ENCODE measurements at places on chromosomes 1 and 21.

DNA sequence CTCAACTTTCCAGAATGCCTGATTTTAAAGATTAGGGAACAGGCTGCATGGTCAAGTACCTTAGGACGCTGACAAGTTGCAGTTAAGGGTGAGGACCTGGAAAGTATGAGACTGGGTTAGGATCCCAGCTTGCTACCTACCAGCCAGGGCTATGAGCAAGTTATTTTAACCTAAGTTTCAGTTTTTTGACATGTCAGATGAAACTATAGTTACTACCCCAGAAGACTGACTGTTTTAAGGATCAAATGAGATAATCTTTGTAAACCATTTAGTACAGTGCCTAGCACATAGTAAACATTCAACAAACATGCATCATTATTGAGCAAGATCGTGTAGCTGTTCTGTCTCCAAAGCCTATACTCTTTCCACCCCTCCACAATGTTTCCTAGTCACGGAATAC lies 14.4 kb downstream of the THEMIS2 start:
- no peak for DNase-seq

- DNase-seq = no peak
These were observed 113.4 kb downstream of the DHRS3 start for GRCh38 chr1:12504601-12505000.

DNA sequence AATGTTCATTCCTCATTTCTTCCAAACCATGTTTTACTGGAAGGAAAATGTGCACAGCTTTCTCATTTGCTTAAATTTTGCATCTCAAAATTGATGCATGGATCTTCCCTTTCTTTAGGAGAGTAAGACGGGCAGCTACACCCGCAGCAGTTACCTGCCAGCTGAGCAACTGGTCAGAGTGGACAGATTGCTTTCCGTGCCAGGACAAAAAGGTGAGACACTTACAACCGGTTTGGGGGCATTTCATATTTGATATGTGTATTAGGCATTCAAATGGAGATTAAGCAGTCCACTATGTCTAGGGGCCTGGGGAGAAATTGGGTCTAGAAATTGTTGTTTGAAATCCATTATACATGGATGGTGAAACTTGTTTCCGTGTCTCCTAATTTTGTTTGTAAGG lies 12.9 kb downstream of the C8A start:
- DNase-seq = no peak

DNA sequence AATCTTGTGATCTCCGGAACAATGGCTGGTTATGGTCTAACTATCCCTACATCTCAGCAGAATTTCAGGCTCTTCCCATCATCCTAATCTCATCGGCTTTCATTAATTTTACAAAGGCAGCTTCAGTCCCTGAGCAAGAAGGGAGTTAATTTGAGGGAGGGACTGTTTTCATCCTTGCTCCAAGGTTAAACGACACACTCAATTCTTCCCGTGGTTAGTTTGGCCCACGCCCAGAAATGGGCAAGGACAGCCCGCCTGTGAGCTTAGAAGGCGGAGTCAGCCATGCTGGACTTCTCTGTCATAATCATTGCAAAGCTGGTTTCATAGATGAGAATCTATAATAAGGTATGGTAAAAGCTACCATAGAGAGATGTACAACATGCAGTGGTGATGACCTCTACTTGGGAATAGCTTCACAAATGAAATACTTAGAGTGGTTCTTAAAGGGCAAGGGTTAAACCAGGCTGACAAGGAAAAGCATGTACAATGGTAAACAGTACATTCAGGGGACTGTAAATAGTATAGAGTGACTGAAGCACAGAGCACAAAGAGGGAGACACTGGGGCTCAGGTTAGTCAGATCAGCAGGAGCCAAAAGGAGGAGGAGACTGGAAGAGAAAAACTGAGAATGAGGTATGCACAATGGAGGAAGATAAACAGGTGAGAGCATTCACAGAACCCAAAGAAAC lies 108.8 kb downstream of the SMYD3 start:
- DNase-seq = no peak

- no peak for DNase-seq
These were observed 20.9 kb downstream of the ITSN1 start for GRCh38 chr21:33663241-33663640.

DNA sequence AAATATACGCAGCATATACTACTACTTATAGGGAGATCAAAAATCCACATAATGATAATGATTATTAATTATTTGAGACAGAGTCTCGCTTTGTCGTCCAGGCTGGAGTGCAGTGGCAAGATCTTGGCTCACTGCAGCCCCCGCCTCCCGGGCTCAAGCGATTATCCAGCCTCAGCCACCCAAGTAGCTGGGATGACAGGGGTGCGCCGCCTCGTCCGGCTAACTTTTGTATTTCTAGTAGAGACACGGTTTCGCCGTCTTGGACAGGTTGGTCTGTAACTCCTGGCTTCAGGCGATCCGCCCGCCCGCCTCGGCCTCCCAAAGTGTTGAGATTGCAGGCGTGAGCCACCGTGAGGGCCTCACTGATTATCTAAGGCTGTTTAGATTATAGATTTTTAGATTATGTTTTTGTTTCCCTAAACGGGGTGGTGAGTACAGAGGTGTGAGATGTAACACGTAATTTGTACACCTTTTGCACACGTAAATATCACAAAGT lies 548 bp upstream of the SLC25A33 start:
- no peak for DNase-seq

DNA sequence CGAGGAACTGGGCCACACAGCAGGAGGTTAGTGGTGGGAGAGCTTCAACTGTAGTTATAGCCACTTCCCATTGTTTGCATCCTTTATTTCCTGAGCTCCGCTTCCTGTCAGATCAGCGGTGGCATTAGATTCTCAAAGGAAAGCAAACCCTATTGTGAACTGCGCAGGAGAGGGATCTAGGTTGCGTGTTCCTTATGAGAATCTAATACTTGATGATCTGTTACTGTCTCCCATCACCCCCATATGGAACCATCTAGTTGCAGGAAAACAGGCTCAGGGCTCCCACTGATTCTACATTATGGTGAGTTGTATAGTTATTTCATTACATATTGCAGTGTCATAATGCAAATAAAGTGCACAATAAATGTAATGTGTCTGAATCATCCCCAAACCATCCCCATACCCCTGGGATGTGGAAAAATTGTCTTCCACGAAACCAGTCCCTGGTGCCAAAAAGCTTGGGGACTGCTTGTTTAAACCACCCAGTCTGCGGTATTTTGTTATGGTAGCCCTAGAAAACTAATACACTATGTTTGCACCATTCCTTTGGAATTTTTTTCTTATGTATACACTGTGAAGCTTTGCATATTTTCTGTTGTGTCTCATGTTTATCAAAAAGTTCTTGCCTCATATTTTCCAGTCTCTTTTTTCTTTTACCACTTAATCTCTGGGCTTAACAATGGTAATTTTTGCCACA lies 136.6 kb upstream of the IVNS1ABP start:
- DNase-seq = peak; percentile 46

- no peak for DNase-seq
These were observed 735.8 kb downstream of the LTN1 start for GRCh38 chr21:28256837-28257236.

- DNase-seq = no peak
These were observed 255.5 kb downstream of the CTH start for GRCh38 chr1:70666381-70667140.

DNA sequence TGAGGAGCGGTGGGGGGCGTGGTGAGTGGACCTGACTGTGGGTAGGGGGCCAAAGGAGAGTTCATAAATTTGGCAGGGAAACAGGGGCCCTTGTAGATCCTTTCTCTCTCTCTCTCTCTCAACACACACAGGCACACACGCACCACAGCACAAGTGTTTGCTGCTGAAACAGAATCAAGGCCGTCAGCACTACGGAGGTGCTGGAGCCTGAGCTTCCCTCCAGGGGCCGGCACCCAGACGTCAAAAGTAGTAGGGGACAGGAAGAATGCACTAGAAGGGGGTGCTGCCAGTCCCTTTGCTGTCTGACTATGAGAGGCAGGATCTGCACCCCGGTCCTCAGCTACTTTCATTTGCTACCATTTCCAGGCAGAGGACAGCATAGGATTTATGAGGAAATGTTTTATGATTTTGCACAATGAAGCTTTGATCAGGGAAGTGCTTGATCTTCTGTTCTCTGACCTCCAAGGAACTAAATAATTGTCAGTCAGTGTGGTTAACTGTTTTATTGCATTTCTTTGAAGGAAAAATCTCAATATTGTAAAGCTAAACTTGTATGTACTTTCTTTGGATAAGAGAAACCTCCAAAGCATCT lies 74.3 kb upstream of the FAM3B start:
- no peak for DNase-seq

DNA sequence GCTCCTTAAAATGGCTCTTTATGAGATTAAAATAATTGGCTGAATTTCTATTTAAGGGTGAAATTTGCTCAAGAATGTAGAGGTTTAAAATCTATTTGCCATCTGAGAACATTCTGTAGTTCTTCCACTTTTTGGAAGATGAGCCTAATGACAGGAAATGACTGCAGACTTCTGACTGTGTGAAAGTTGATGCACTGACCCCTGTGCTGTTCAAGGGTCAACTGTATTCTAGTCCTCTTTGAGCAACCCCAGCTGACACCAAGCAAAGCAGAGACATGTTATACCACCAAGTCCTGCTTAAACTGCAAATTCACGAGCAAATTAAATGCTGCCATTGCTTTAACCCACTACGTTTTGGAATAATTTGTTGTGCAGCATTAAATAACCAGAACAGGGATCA lies 26.6 kb downstream of the DDAH1 start:
- no peak for DNase-seq

- DNase-seq = no peak
These were observed 95.9 kb downstream of the RASAL2 start for GRCh38 chr1:178189814-178190213.

DNA sequence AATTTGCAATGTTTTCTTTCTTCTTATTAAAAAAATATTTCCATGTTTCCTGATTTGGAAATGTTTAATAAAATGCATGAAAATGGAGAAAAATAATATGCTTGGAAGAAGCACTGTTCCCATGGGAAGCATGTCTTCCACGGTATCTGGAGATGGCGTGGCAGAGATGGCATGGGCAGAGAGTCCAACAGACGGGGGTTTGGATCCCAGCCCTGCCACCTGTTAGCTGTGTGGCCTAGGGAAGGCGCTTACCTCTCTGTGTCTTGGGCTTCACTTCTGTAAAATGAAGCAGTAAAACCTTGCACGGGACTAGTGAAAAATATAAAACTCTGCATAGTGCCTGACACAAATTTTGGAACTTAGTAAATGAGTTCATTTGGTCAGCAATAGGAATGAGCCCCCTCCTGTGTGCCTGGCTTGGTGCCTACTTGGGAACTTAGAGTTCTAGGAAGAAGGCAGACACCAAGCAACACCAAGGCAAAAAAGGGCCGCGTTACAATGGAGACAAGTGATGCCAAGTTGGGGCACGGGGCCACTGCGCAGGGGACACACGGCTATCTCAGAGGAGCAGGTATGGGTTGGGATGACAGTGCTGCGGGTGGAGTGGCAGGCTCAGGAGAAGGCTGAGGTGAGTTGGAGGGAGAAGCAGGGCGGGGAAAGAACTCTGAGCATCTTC lies 124.2 kb downstream of the KCNN3 start:
- no peak for DNase-seq

DNA sequence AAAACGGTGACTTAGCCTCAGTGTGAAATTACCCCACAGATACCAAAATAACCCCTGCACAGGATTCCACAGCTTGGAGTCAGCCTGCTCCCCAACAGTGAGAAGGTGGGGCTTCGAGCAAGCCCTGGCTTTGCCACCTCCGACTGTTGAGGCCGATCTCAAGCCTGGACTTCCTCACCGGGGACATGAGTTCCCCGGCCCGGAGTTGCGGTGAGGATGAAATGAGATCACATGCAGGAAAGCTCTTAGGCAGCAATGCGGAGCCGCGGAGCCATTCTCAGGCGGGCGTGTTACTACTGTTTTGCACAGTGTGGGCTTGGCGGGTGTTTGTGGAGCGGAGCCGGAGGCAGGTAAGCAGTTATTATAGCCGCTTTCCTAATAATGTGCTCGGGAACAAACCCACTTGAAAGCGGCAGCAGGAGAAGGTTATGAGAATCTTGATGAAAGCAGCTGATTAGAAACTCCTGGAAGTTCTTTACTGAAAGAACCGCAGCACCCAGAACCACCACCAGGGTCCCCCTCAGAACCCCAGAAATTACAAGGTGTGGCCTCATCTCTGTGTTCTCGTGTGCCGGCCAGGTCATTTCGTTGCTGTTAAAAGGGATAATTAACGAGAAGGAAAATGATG lies 3.9 kb upstream of the CLSTN1 start:
- DNase-seq = no peak

DNA sequence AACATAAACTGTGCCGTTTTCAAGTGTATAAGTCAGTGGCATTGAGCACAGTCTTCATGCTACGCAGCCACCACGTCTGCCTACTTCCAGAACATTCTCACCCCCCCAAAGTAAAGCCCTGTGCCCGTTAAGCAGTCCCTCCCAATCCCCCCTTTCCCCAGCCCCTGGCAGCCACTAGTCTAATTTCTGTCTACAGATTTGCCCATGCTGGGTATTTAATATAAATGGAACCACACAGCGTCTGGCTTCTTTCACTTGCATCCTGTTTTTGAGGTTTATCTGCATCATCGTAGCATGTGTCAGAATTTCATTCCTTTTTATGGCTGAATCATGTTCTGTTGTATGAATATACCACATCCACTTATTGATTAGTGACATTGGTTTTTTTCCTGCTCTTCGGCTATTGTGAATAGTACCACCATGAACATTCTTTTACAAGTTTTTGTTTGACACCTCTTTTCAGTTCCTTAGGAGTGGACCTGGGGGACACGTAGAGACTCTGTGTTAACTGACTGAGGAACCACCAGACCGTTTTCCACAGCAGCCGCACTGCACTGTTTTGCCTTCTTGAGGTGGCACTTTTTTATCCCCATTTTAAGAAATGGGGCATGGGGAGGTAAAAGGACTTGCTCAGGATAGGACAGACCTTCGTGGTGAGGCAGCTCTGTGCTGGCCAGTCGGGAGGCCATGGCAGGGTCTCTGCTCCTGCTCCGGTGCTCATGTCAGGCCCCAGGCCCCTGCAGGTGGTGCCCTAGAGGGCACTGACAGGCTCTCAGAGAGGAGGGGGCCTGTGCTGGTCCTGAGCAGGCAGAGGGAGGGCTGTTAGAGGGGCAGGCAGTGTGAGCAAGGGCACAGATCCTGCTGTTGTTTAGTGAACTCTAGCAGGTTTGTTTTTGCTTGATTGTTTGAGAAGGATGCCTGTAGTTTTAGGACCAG lies 123.8 kb downstream of the PCBP3 start:
- no peak for DNase-seq

GRCh38 chr1:234484991-234485739 lies 6.2 kb upstream of the TARBP1 start:
- DNase-seq = no peak

GRCh38 chr1:47997289-47998200 lies at the start of gene TRABD2B:
TSS of gene TRABD2B (minus strand) at chr1:47997385.
- no peak for DNase-seq

GRCh38 chr1:207088161-207088560 lies 499 bp upstream of the C4BPB start:
- peak; percentile 65 for DNase-seq

DNA sequence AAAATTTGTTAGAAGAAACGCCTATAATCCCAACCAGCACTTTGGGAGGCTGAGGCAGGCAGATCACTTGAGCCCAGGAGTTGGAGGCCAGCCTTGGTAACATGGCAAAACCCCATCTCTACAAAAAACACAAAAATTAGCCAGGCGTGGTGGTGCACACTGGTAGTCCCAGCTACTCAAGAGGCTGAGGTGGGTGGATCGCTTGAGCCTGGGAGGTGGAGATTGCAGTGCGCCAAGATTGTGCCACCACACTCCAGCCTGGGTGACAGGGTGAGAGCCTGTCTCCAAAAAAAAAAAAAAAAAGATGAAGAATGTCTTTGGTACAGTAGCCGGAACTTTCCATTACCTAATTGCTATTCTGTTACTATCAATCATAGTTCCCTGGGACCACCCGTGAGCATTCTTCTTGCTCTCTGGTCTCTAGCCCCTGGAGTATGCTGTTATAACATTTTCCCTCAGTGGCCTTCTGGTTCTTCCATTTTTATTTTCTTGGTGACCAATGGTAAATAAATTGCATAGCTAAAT lies 43.4 kb downstream of the WASF2 start:
- DNase-seq = no peak
